ENCODE measurements at places on chromosomes 1 and 21.

DNA sequence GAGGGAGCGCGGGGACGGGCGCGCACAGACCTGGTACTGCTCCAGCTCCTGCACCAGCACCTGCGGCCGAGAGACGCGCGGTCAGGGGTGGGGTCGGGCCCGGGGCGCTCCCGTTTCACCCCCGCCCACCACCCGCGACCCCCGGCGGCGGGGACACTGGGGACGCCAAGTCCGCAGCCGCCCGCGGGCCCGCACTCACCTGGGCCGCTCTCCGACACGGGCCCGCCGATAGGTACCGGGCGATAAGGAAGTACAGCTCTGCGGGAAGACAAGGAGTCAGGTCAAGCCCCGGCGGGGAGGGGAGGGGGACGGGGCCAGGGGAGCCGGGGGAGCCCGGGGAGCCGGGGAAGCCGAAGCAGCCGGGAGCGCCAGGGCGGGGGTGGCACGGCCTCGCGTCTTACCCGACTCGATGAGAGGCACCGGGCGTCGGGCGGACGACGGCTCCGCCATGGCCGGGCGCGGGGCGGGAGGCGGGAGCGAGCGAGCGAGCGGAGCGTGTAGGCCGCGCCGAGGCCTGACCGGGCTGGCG lies 326 bp downstream of the BRWD1 start:
- no peak for DNase-seq

DNA sequence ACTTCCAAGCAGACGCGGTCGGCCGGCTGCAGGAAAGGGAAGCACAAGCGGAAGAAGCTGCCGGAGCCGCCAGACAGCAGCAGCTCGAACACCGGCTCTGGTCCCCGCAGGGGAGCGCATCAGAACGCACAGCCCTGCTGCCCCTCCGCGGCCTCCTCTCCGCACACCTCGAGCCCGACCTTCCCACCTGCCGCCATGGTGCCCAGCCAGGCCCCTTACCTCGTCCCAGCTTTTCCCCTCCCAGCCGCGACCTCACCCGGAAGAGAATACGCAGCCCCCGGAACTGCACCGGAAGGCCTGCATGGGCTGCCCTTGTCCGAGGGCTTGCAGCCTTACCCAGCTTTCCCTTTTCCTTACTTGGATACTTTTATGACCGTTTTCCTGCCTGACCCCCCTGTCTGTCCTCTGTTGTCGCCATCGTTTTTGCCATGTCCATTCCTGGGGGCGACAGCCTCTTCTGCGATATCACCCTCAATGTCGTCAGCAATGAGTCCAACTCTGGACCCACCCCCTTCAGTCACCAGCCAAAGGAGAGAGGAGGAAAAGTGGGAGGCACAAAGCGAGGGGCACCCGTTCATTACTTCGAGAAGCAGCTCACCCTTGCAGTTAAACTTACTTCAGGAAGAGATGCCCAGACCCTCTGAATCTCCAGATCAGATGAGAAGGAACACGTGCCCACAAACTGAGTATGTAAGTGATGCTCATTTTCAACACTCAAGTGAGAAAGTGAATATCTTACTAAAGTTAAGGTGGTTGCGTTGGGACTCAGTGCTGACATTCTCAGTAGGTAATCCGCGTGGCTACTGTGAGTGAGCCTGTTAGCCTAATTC lies 25.5 kb downstream of the UTS2 start:
- no peak for DNase-seq

DNA sequence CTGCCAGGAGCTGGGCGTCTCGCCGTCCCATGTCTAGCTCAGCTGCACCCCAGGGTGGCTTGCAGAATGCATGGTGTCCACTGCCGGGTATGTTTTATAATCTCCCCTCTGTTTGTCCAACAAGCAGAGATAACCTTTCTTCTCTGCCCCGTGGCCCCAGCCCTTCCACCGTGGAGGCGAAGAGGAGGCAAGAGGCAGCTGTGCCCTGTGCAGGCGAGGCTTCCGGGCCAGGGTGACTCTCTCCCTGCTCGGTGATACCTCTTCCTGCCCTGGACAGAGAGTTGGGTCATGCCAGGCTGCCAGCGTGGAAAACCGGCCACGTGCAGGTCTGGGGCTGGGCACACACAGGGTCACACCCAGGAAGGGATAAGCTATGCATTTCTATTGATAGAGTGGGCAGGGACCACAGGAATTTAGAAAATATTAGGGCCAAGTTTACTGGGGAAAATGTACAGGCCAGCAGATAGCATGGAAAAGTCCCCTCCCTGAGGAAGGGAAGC lies at the start of gene TFF2:
TFF2 (minus strand) TSS at position 68 of the 500 bp plus-strand sequence; CDS start at position 31, 37 bp downstream.
- no peak for DNase-seq

DNA sequence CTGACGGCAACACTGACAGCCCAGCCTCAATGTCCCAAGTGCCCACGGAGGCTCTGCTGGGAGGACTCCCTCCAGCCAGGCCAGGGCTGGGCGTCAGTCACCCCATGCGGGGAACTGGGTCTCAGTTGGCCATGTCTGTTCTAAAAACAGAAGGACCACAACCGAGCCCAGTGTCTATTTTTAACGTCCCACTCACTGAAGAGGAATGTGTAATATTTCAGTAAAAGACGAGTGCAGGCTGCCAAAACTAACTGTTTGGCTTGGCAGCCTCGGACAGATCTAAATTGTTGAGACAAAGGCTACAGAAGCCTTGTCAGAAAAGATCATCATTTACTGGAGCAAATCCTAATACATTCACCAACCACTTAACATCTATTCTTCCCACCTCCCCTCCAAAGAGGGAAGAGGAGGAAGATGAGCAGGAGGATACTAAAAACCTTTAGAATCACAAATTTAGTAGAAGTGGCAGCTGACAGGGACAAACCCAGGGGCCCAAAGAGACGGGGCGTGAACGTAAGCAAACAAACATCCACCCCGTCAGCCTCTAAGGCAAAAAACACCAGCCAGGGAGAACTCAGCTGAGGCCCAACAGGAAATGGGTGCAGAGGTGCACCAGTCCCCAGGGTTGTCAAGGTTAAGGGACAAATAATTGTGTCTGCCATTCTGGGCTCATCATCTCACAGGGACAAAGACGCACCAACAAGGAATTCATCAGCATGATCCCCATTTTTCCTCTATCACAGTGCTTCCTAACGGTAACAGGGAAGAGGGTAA lies 18.7 kb downstream of the C1orf198 start:
- DNase-seq = no peak

- DNase-seq = no peak
Measured at GRCh38 chr1:202961220-202961880, 3.2 kb upstream of the ADIPOR1 start.

All from GDM1 (cell line).